NCI-H1092 (cell line): ENCODE measurements at places on chromosomes 6 and 20.

DNA sequence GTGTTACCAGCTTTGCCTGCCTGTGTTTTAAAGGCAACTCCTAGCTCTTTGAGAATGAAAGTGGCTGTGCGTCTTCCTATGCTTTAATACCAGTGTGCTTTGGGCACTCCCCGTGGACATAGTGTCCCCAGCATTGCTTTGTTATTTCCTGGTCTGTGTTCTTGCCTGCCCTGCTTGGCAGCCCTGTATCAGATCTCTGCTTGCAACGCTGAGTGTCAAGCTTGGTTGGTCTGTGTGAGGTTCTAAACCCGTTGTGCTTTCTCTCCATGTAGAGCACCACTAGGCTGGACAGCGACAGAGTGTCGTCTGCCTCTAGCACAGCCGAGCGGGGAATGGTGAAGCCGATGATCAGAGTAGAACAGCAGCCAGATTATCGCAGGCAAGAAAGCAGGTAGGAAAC, 80.2 kb downstream of the AFDN start:
- peak; percentile 52 for DNase-seq

- no peak for DNase-seq
These were observed 11.4 kb downstream of the SLC2A4RG start for GRCh38 chr20:63750807-63751470.

DNA sequence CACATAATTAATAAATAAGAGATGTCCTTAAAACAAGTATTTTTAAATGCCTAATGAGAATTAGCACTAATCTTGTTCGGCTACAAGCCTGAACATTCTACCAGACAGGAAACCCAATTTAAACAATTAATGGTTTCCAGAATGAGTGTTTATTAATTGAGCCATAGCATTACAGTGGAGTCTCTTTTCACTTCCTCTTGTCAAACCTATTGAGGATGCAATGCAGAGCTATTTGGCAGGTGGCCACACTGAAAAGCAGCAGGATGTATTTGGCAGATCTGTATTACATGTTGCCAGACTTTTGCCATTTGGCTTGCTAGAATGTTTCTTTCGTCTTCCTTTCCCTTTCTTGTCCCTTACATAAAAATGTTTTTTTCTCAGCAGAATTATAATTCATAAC, 475.2 kb upstream of the MARCKS start:
- peak; percentile 23 for DNase-seq

GRCh38 chr6:92315312-92315711, 1104.0 kb downstream of the EPHA7 start:
- DNase-seq, result no peak

GRCh38 chr6:14310960-14311359, 193.4 kb downstream of the CD83 start:
- no peak for DNase-seq

DNA sequence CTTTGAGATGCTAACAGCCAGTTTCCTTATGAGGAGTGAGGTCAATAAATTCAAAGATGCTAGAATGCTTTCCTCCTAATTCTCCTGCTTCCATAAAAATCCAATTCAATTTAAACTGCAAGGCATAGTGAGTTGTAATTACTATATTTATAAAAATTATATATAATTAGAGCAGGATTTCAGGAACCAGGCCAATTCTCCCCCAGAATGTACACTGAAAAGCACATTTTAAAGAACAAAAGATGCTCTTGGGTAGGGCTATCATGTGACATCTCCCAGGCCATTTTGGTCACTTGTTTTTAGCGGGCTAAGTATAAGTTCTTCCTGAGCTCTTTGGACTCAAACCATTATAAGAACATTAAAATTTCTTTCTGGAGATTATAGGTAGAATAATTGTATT, 195.7 kb upstream of the KCNG1 start:
- DNase-seq, result no peak

DNA sequence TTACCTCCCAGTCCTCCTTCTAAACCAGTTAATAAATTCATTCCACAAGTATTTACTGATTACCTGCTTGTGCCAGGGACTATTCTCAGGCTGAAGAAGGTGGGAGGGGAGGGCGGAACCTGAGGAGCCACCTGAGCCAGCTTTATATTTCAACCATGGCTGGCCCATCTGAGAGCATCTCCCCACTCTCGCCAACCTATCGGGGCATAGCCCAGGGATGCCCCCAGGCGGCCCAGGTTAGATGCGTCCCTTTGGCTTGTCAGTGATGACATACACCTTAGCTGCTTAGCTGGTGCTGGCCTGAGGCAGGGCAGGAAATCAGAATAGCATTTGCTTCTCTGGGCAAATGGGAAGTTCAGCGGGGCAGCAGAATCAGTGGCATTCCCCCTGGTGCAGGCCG, 4.9 kb upstream of the AAR2 start:
- DNase-seq, result no peak

GRCh38 chr20:54189630-54190029, 15.8 kb upstream of the CYP24A1 start:
- no peak for DNase-seq

- no peak for DNase-seq
These were observed 42.6 kb upstream of the CNR1 start for GRCh38 chr6:88208726-88209125.

DNA sequence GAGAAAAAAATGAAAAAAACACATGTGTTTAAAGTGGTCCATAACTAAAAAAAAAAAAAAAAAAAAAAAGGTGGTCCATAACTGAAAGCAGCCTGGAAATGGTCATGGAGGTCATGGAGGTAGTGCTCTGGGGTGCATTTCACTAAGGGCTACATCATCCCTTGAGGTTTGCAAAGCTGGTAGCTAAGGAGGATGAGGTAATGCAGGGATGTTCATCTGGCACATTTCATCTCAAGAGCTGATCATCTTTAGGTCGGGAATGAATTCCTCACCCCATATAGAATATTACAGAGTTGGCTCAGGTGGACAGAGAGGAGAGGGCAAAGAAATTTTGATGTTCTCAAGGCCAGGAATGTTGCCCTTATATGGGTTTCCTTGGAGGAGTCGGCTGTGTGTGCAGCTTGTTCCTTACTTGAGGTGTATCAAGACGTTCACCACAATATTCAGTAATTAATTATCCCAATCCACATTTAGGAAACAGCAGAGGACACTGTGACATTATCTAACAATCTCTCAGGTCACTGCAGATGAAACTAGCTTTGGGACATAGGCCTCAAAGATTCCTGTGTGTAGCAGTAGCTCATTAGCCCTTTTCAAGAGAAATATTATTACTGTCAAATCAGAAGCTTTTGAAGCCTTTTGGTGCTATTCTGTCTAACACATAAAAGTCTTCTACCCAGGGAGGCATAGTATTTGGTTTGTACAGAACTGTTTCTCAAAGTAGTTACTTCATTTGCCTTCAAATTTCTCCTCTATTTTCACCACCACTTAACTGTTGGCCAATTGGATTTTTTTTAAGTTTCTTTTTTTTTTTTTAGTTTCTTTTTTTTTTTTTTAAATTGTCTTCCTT, 46.8 kb downstream of the CYP24A1 start:
- no peak for DNase-seq

GRCh38 chr6:143536866-143537691, 25.6 kb upstream of the FUCA2 start:
- no peak for DNase-seq

DNA sequence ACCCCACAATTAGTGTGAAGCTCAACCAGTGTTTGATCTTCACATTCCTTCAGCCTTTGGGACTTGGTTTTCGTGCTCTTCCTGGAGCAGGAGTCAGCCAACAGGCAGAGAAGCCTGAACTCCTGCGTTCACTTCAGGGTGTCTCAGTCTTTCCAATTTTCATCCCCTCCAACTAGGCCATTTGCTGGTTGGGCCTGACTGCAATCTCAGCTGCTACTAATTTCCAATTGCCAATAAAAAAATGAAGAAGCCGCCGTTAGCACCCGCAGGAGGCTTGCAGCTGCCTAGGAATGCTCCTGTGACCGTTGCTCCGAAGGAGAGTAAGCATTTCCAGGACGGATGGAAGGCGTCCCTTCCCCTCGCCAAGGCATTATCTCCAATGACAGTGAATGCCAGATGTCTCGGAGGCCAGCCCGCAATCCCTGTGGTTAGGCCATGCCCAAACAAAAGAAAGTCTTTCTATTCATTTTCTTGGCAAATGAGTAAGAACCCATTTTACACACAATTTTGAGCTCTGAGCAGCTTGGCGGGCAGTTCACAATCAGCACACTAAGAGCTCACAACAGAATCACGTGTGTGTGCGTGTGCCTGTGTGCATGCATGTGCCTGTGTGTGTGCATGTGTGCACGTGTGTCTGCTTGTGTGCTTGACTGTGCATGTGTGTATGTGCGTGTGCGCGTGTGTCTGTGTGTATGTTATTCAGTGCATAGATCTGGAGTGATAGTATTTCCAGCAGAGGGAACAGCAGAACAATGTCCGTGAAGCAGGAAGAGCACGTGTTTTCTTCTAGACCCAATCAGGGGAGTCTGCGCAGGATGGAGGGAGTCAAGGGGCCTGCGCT, 301.2 kb downstream of the SMOC2 start:
- no peak for DNase-seq

- no peak for DNase-seq
These were observed 69.2 kb upstream of the CDYL start for GRCh38 chr6:4707011-4707410.

GRCh38 chr6:83231146-83231545, 38.0 kb downstream of the RWDD2A start:
- no peak for DNase-seq

- DNase-seq, result no peak
These were observed 30.1 kb downstream of the RAMACL start for GRCh38 chr6:166556336-166556735.

- DNase-seq, result no peak
These were observed 145.8 kb upstream of the SNX9 start for GRCh38 chr6:157677235-157677634.

DNA sequence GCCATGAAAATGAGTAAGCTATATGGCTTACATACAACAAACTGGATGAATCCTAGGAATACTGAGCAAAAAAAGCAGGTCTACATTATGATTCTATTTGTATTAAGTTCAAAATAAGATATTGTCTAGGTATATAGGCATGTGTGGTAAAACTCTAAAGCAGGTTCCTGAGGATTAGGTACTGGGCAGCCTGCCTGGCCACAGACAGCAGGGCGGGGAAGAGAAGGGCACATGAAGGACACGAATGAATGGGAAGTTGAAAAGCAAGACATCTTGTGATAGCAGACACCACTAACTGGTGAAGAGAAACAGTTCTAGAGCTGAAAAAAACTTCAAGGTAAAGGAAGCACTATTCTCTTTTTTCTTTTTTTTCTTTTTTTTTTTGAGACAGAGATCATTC, 72.6 kb upstream of the SLC4A11 start:
- no peak for DNase-seq

DNA sequence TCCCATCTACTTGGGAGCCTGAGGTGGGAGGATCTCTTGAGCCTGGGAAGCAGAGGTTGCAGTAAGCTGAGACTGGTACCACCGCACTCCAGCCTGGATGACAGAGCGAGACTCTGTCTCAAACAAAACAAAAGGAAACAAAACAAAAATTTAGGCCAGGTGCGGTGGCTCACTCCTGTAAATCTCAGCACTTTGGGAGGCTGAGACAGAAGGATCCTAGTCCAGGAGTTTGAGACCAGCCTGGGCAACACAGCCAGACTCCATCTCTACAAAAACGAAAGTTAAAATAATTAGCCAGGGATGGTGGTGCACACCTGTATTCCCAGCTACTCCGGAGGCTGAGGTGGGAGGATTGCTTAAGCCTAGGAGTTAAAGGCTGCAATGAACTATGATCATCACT, 183.2 kb upstream of the ZNF217 start:
- DNase-seq, result no peak

- DNase-seq, result no peak
These were observed 2.4 kb downstream of the CST9 start for GRCh38 chr20:23603321-23603720.

GRCh38 chr6:18931086-18931485, 543.9 kb downstream of the RNF144B start:
- no peak for DNase-seq

GRCh38 chr20:53124075-53124551, 152.0 kb downstream of the TSHZ2 start:
- no peak for DNase-seq

DNA sequence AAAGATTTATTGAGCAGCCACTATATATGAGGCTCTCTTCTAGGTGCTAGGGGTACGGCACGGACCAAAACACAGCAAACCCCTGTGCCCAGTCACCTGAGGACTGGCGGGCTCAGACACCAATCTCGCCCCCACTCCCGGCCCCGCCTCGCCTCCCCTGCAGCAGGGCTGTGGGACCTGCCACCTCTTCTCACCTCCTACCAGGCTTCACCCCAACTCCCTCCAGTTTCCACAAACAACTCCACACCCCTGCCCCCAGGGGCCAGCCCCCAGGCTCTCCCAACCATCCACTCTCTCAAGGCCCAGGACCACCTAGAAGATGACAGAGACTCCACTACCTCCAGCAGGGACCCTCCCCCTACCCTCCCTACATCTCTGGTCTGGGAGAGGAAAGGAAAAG, 6.5 kb downstream of the TFEB start:
- DNase-seq, result no peak

GRCh38 chr6:28775405-28776129, 148.2 kb downstream of the TRIM27 start:
- no peak for DNase-seq

- no peak for DNase-seq
These were observed 25.6 kb upstream of the IER3 start for GRCh38 chr6:30769853-30770524.

- no peak for DNase-seq
These were observed 693.6 kb downstream of the QKI start for GRCh38 chr6:164108092-164108491.

DNA sequence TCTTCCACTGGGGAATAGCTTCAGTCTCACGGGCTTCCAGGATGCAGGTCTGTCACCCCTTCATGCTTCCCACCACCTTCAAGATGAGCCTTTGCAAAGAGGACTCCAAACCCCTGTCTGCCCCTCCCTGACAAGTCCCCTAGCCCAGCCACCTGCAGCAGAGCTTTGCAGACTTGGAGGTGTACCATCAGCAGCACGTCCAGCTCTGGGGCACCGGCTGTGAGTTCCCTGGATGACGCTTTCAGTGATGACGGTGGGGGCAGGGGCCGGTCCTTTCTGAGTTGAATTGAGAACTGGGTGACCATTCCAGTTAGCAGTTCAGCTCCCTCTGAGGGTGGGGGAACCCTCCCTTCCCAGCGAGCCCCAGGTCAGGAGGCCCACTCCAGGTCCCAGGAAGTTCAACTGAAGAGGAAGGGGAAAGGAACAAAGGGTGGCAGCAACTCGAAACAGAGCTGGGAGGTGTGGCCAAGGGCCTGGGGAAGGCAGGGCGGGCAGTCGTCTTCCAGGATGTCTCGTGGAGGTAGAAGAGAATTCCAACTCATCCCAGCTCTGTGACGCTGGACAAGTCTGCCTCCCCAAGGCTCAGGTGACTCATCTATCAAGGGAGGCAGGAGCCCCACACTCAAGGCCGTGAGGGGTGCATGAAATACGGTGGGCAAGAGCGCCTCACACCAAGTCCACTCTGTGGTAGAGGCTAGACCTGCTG, 86.0 kb downstream of the PTPN1 start:
- DNase-seq, result no peak

DNA sequence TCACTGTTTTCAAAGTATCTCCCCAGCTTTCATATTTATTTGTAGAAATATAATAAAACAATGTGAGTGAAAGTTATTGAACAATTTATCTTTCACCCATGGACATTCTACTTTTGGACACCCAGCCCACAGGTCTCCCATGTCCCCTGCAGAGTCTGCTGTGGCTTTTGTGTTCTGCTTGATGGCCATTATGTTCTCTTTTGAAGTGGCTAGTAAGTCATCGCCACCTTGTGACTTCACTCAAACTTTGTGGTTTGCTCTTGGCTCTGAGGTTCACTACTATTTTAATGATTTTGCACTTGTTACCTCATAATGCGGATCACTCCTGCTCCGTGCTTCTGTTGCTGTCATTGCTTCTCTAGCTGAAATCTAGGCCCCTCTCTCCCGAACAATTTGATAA, 10.2 kb upstream of the DEFB113 start:
- no peak for DNase-seq

- DNase-seq, result no peak
These were observed 47.3 kb downstream of the LRRN4 start for GRCh38 chr20:6006603-6006949.
